CD4-positive, alpha-beta T cell treated with Interleukin-4 for 4 hours (primary cell): ENCODE measurements at places on chromosomes 6 and 20.

GRCh38 chr20:46121184-46121930, 3.2 kb downstream of the CD40 start:
- no peak for DNase-seq

- DNase-seq, result no peak
Observed at GRCh38 chr6:141415896-141416295, 716.8 kb upstream of the GJE1 start.

GRCh38 chr6:17219098-17219497, 62.1 kb upstream of the RBM24 start:
- no peak for DNase-seq

DNA sequence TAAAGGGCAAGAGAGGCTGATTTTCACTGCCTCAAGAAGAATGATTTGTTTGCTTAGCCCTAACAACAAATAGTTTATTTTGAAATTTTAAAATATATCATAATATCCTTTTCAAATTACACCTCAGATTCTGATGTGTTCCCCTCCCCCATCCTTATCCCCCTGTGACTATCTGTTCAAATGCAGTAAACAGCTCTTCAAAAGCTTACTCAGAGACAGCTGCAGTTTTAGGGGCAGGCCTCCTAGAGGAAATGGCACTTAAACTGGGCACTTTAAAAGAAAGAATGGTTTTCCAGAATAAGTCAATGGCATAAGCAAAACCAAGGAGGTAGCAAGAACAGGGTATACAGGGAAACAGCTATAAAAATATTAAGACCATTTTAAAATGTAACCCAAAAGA, 118.6 kb upstream of the UST start:
- DNase-seq, result no peak

- no peak for DNase-seq
Observed at GRCh38 chr20:37308086-37309050, 18.9 kb downstream of the MANBAL start.
